Pericardium fibroblast (primary cell): ENCODE measurements at places on chromosomes 7 and 10. TPM values are rescaled to one million over a fixed set of nuclear protein-coding genes. Genes with fewer than 3 reads are reported as not detected.

C1GALT1 gene
- 17.3 and 31.7 TPM in 2 replicates for total RNA-seq

SEMA3E gene
- total RNA-seq, result under 0.01 and 0.09 TPM in 2 replicates

TWIST1 gene
- 41.0 and 70.1 TPM in 2 replicates for total RNA-seq

MPP7 gene
- 0.51 TPM in 1 of 2 replicates, not detected in the other for total RNA-seq

GPRIN2 gene
- total RNA-seq, result 0.58 TPM in 1 of 2 replicates, not detected in the other

AGAP6 gene
- total RNA-seq, result 1.6 and 2.1 TPM in 2 replicates

SAP25 gene
- 0.93 and 2.4 TPM in 2 replicates for total RNA-seq

SPACDR gene
- 8.4 TPM in 1 of 2 replicates, not detected in the other for total RNA-seq

MINDY3 gene
- total RNA-seq, result 17.1 and 21.8 TPM in 2 replicates

ATOH7 gene
- not detected in 2 replicates for total RNA-seq

ZP3 gene
- 1.4 and 6.5 TPM in 2 replicates for total RNA-seq

SFXN4 gene
- total RNA-seq, result 9.1 and 19.6 TPM in 2 replicates

PKD2L1 gene
- total RNA-seq, result not detected in 2 replicates

USP6NL gene
- total RNA-seq, result 6.1 and 10.2 TPM in 2 replicates

SPAM1 gene
- total RNA-seq, result not detected in 2 replicates

CDC14C gene
- total RNA-seq, result not detected in 2 replicates

ATG9B gene
- 0.12 TPM in 1 of 2 replicates, not detected in the other for total RNA-seq

HMX2 gene
- not detected in 2 replicates for total RNA-seq

TUBAL3 gene
- not detected in 2 replicates for total RNA-seq

CAPZA2 gene
- 73.8 and 119 TPM in 2 replicates for total RNA-seq

UTF1 gene
- not detected in 2 replicates for total RNA-seq

GPER1 gene
- total RNA-seq, result 3.4 and 8.3 TPM in 2 replicates

VPS37D gene
- 4.1 and 7.0 TPM in 2 replicates for total RNA-seq

MKI67 gene
- total RNA-seq, result 0.58 and 0.60 TPM in 2 replicates

ANLN gene
- 4.4 and 7.5 TPM in 2 replicates for total RNA-seq

CEP41 gene
- 7.2 and 16.8 TPM in 2 replicates for total RNA-seq

RPEL1 gene
- 0.09 and 0.12 TPM in 2 replicates for total RNA-seq

ITPRID1 gene
- not detected in 2 replicates for total RNA-seq

GPR85 gene
- total RNA-seq, result 0.35 and 7.6 TPM in 2 replicates

NXPH1 gene
- not detected in 2 replicates for total RNA-seq

SPDYE6 gene
- total RNA-seq, result not detected in 2 replicates

LIPM gene
- 0.34 TPM in 1 of 2 replicates, not detected in the other for total RNA-seq

NIPSNAP2 gene
- 35.8 and 55.8 TPM in 2 replicates for total RNA-seq

ANKRD7 gene
- 0.26 TPM in 1 of 2 replicates, not detected in the other for total RNA-seq
